ENCODE measurements at places on chromosomes 1 and 21. TPM values are rescaled to one million over a fixed set of nuclear protein-coding genes. Genes with fewer than 3 reads are reported as not detected.

The LRRC39 gene
- 1.0 TPM for total RNA-seq

The SLC26A9 gene
- not detected for total RNA-seq

The MRPL24 gene
- 45.0 TPM for total RNA-seq

The NR1I3 gene
- total RNA-seq: not detected

The TRIM45 gene
- 0.60 TPM for total RNA-seq

The OR2T2 gene
- not detected for total RNA-seq

The PNRC2 gene
- total RNA-seq: 163 TPM

The LIN28A gene
- not detected for total RNA-seq

The DAB1 gene
- total RNA-seq: 0.84 TPM

The OR2T33 gene
- total RNA-seq: not detected

The ST6GALNAC5 gene
- total RNA-seq: 0.44 TPM

The C2CD4D gene
- 1.9 TPM for total RNA-seq

The C1orf115 gene
- total RNA-seq: 27.4 TPM

The TIAM1 gene
- 36.4 TPM for total RNA-seq

The INTS7 gene
- total RNA-seq: 11.0 TPM

The SUSD4 gene
- 0.24 TPM for total RNA-seq

The CYP2J2 gene
- total RNA-seq: not detected

The MAPKAPK2 gene
- 79.0 TPM for total RNA-seq

The ZNF496 gene
- total RNA-seq: 18.8 TPM

The SLC2A5 gene
- 0.32 TPM for total RNA-seq

The SPRR2E gene
- total RNA-seq: not detected

The RGSL1 gene
- not detected for total RNA-seq

The KCNA3 gene
- total RNA-seq: 1.2 TPM

The LRRC7 gene
- total RNA-seq: not detected

The CYP4A11 gene
- total RNA-seq: not detected

The ALPL gene
- total RNA-seq: 5.3 TPM

The PTPN7 gene
- 14.4 TPM for total RNA-seq

The FAM229A gene
- total RNA-seq: 2.5 TPM

The PATJ gene
- 21.9 TPM for total RNA-seq

The AKNAD1 gene
- not detected for total RNA-seq

The RXFP4 gene
- total RNA-seq: not detected

The KRTAP13-2 gene
- total RNA-seq: not detected

The WNT4 gene
- total RNA-seq: 0.28 TPM

The SHISA4 gene
- total RNA-seq: 14.2 TPM

The TMEM59 gene
- total RNA-seq: 408 TPM

The SH2D1B gene
- 0.19 TPM for total RNA-seq

The AVPR1B gene
- total RNA-seq: not detected

The RPTN gene
- total RNA-seq: not detected

The KAZN gene
- 30.6 TPM for total RNA-seq

The OR2L13 gene
- not detected for total RNA-seq

The FAAH gene
- 36.4 TPM for total RNA-seq

The FNDC5 gene
- 1.5 TPM for total RNA-seq

The MRPL20 gene
- 135 TPM for total RNA-seq

The LCE2C gene
- total RNA-seq: not detected

The ADAMTS4 gene
- total RNA-seq: 238 TPM

The LRRC71 gene
- total RNA-seq: not detected

The VHLL gene
- not detected for total RNA-seq

The PAPPA2 gene
- total RNA-seq: 5.6 TPM

The HTR6 gene
- total RNA-seq: not detected

The KRTAP7-1 gene
- not detected for total RNA-seq

The SSBP3 gene
- total RNA-seq: 21.0 TPM

The KRTAP21-2 gene
- not detected for total RNA-seq

The C1orf159 gene
- 5.6 TPM for total RNA-seq

The TSPEAR gene
- total RNA-seq: 0.19 TPM

The TADA1 gene
- total RNA-seq: 6.2 TPM

The HES3 gene
- total RNA-seq: not detected

The ADAMTS5 gene
- total RNA-seq: 91.4 TPM

The TRIM58 gene
- total RNA-seq: 0.84 TPM
